ENCODE measurements at places on chromosomes 3 and 15.

DNA sequence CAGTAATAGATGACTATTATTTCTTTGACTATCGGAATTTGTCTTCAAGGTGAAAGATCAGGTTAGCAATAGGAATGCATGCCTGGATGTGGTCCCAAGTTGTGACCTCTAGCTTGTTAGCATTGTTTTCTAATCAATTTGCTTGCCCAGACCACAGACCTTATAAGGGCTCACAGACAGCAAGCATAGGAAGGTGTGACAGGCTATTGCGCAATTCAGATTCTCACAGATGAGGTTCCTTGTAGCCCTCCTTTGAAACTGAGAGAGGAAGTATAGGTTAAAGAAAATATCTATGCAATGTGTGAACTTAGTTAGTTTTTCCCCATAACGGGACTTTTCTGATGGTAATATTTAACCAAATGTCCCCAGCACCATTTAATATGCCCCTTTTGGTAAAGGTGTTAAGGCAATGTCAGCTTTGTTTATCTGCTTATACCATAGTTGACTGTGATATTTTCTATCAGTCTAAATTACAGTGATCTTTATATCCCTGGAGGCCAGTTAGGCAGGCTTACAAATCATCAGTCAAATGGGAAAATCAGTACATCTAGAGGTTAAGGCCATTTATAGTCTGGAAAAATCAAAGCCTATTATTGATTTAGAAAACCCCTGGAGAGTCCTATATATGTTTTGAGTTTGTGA lies 168.1 kb upstream of the MBNL1 start:
- no peak for DNase-seq

DNA sequence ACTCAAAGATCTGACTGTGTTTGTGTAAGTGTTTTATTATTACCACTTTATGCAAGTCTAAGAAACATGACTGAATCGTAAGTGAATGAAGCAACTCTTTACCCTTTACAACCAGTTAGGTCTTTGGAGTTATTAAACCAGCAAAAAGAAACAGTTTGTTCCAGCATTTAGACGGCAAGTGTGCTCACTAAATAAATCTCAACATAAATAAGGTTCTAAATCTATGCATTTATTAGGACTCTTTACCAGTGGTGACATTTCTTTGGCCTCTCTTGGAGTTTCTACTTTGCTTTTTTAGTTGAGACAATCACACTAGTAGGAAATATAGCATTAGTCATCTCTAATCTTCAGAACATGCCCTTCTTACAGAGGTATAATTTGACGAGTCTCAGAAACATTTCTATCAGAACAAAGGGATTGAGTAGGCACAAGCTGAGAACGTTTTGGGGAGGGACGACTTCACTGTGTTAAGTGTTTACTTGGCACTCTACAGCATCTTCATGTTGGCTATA lies 739.9 kb upstream of the NR2F2 start:
- no peak for DNase-seq

DNA sequence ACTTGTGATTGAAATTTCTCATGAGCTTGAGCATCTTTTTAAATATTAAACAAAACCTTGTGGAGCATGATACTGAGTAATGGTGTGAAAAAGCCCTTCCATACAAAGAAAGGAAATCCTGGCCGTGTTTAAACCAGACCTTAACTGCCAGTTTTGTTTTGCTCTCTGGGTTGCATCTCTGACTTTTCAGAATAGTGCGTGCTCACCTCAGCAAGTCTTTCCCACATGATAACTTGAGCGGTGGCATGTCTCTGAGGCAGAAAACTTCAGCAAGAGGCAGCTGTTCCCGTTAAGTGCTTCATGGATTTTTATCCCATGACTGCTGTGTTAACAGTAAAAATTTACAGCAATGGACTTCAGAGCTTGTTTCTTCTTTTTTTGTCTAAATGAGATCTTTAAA lies 393.3 kb downstream of the FEZF2 start:
- no peak for DNase-seq

DNA sequence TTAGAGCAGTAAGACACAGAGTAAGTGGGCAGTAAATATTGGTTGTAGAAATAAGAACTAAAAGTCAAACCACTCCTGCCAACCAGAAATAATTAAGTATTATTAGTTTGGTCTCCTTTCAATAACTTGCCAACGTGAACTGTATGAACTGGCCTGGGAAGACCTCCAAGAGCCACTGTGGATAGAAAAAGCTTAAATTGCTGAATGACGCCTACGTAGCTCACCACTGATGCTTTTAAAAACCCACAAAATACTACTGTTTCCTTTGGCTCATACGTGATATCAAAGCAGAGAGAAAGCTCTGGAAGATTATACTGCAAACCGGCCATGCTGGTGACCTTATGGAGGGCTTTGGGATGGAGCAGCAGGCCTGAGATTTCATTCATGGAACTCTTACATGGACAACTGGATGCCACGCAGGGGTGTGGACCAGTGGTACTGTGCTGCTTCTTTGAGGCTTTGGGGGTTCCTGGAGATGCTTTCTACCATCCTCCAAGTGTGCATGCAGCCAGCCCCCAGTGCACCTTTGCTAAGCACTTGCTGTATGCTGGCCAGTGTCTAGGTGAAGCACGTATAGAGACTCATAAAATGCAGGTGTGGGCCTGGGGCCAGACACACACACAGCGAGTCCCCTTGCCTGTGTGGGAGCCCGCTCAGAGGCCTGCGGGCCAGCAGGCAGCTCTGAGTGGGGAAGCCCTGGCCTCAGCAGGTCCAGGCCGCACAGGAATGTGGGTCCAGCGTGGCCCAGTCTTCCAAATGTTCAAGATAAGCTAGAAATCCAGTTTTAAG lies 66.8 kb downstream of the ABTB1 start:
- DNase-seq = no peak

- DNase-seq = peak; percentile 48
Measured at GRCh38 chr3:5187920-5188418, 462 bp downstream of the EDEM1 start.

All from activated T-cell treated with anti-CD3 and anti-CD28 coated beads for 48 hours (primary cell).